ENCODE measurements at places on chromosomes 16 and 17. TPM values are rescaled to one million over a fixed set of nuclear protein-coding genes. Genes with fewer than 3 reads are reported as not detected.

Gene MEFV
- not detected for total RNA-seq

Gene MYLK3
- 0.11 TPM for total RNA-seq

Gene EVPLL
- 0.11 TPM for total RNA-seq

Gene RNF222
- 1.1 TPM for total RNA-seq

Gene RAPGEFL1
- total RNA-seq, result 2.7 TPM

Gene CA7
- total RNA-seq, result not detected
